ENCODE measurements at places on chromosomes 11 and 22.

GRCh38 chr11:9943386-9944110, 279.7 kb downstream of the SWAP70 start:
- DNase-seq, result peak; percentile 94

GRCh38 chr11:66337103-66337899, 1.1 kb upstream of the RIN1 start:
- DNase-seq, result no peak

DNA sequence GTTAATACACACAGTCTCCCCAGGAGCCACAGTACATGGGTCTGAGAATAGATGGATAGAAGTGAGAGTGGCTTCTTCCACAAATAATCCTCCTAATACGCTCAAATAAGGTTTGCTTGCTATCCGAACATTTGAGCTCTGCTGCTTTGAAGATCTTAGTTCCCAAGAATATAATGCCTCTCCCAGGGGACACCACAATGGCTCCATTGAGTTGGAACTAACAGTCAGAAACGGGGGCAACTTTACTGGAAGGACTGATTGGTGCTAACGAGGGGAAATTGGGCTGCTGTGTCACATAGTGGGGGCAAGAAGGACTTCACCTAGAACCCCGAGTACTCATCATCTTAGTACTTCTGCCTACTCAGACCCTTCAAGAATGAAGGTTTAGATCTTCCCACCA, 66.2 kb downstream of the IGLL5 start:
- DNase-seq, result no peak

- no peak for DNase-seq
Measured at GRCh38 chr22:49197505-49197904, 630.2 kb downstream of the BRD1 start.

DNA sequence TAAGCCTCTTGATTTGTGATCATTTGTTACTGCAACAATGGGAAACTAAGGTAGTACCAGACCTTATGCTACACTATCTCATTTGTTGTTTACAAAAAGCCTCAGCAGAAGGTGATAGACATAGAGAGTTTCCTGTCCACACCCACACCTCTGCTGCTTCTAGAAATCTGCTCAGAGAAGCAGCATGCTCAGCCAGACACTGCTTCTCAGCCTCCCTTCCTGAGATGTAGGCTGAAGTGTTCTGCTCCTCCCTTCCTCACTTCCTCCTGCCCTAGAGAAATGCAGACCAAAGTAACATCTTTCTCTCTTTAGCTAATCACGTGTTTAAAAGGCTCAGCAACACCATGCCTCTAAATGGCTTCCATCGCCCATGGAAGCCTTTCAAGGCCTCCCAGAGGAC, 88.4 kb downstream of the SLC1A2 start:
- no peak for DNase-seq

DNA sequence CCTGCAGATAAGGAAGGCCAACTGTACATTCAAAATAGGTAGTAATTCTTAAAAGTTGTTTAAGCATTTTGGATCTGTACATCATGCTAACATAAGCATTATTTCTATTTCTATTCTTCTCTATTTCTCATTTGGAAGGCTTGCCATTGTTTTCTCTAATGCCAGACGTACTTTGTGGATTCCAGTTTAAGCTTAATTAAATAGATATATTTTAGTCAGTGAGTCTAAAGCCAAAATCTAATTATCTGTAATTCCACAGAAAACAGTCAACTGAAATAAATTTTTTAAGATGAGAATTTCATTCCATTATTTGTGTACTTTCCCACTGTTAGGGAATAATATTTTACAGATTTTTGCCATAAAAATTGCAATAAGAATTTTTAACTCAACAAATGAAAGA, 123.0 kb downstream of the LUZP2 start:
- no peak for DNase-seq

- DNase-seq, result no peak
Measured at GRCh38 chr11:113322158-113322557, 7.8 kb downstream of the TTC12 start.

GRCh38 chr11:43942662-43943371, 380 bp downstream of the C11orf96 start:
- no peak for DNase-seq

- DNase-seq, result no peak
Measured at GRCh38 chr22:39814899-39815298, 78.7 kb downstream of the ENTHD1 start.

GRCh38 chr11:130456286-130456685, 7.8 kb downstream of the ADAMTS15 start:
- DNase-seq, result no peak

DNA sequence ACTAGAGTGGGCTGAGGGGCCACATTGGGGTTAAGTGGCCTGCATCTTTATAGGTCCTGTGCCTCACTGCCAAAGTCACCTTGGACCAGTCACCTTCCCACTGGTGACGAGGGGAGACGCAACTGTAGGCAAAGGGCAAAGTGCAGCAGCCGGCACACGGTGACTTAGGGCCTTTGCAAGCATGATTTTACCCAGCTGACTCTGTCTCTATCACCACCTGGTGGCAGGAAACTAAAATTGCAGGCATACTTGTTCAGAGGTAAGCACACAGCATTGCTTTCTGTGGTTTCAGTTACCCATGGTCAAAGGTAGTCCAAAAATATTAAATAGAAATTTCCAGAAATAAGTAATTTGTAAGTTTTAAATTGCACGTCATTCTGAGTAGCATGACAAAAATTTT, 1164.4 kb downstream of the BRD1 start:
- no peak for DNase-seq

DNA sequence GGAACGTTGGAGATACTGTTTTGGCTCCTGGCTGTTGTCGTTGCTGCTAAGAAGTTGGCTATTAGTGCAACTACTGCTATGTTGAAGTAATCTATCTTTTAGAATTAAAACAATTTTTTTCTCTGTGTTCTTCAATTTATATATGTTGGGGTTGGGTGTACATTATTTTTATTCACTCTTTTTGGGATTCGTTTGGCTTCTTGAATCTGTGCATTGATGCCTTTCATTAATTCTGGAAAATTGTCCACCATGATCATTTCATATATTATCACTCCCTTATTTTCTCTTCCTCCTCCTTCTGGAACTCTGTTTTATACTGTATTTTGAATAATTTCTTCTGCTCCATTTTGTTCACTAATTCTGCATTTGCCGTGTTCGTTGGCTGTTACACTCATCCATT, 199.5 kb upstream of the PLET1 start:
- DNase-seq, result no peak

DNA sequence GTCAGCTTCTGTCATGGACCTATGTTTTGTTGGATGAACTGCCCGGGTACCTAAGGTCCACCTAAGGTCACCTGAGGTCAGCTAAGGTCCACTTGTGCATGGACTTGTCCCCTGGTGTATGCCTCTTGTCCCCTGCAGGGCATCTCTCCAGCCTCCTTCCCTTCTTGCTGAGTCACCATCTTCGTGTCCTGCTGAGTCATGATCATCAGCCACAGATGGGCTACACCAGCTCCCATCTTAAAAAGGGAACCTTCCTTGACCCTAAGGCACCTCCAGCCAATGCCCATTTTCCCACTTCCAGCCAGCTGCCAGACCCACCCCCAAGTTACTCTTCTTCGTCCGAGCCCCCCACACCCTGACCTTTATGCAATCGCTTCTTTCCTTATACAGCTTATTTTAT, 544.9 kb downstream of the TBC1D22A start:
- DNase-seq, result no peak

DNA sequence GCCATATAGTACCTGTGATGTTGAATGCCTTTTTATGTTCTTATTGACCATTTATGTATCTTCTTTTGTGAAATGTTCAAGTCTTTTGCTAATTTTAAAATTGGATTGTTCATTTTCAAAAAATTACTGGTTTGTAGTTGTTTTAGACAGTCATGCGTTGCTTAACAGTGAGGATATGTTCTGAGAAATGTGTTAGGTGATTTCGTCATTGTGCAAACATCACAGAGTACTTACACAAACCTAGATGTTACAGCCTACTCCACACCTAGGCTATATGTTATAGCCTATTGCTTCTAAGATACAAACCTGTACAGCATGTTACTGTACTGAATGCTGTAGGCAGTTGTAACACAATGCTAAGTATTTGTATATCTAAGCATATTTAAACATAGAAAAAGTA, 32.5 kb downstream of the PDE3B start:
- no peak for DNase-seq

- no peak for DNase-seq
Measured at GRCh38 chr22:35043252-35043933, 22.6 kb upstream of the ISX start.

GRCh38 chr22:42841444-42841843, 15.6 kb downstream of the ARFGAP3 start:
- no peak for DNase-seq

GRCh38 chr11:29119707-29120618, 896.9 kb downstream of the KCNA4 start:
- peak; percentile 38 for DNase-seq

DNA sequence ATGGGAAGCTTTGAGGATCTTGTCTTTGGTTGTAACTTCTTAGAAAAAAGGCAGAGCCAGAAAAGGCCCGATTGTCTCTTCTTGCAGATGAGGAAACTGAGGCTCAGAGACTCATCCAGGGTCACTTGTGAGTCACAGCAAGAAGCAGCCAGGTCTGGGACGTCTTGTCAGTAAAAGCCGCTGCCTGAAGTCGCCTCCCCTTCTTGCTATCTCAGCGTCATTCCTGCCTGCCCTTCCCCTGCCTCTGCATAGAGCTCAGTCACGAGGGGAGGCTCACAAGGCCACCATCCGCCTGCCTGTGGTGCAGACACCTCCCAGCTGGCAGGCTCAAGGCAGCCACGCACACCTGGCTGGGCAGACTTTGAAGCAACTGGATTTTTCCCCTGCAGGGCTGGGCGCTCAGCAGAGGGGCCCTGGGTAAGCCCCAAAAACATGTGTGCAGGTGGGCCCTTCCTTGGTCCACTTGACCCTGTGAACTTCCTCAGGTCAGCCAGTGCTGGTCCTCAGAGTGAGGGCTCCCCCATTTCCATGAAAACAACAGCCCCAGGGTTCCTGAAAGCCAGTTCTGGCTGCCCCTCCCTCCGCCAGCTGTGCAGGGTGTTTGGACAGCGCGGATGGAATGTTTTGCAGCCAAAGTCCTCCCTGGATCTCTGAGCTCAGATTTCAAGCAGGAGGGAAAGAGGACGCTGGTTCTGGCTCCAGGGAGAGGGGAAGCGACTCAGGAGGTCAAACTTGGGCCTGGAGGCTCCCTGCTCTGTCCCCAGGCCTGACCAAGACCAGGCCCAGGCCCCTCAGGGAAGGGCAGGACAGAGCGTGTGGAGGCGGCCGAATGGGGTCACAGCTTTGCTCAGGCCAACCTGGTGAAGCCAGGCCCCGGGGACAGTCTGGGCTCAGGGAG, 6.0 kb upstream of the RAB3IL1 start:
- no peak for DNase-seq

DNA sequence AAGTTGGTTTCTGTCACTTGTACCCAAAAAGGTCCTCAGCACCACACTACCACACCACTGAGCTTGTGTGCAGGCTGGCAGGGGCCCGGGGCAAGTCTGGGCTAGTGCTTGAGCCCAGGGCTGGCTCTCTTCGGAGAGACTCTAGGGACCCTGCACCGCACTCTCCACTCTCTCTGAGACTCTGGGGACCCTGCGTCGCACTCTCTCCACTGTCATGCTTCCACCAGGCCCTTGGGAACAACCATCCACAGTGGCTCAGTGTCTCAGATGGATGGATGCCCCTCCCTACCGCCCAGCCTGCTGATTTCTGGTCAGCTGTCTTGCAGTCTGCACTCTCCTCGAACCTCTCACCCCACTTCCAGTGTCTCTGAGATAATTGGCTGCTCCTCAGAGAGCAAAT, 2.0 kb upstream of the SBF1 start:
- no peak for DNase-seq
